Peyer's patch (tissue), 4 donors: ENCODE measurements at places on chromosomes 12 and 14. TPM values are rescaled to one million over a fixed set of nuclear protein-coding genes. Genes with fewer than 3 reads are reported as not detected.
A peak's percentile ranks its signal among the peaks of the same experiment; 100 is the strongest.

DNA sequence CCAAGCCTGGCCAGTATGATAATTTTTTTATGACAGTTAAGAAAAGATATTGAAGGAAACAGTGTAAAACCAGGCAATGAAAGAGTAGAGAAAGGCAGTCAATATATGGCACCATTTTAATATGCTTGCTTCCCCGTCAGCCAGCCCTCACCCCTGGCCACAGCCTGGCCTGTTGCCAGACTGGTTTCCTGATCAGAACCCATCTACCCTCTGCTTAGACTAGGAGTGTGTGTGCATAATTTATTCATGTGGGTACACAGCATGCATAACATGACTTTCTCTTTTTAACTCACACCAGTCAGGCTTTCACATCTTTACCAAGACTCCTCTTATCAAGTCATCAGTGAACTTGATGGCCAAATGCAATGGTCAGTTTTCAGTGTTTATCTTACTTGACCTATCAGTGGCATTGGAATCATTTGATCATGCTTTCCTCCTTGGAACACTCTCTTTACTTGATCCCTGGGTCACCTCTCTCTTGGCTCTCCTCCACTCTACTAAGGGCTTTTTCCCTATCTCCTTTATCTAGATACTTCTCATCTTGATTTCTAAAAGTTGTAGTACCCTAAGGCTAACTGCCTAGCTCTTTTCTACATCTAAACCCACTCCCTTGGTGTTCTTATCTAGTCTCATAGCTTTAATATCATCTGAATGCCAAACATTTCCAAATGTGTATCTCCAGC is 10.0 kb upstream of the GPR19 start:
- no peak overlapping the region for H3K27ac ChIP-seq
- DNase-seq: peak; percentile 81
- no peaks in the 10 kb centered on the region for H3K4me1 ChIP-seq
- no peaks in the 10 kb centered on the region for H3K36me3 ChIP-seq
- no peaks in the 10 kb centered on the region for H3K27me3 ChIP-seq

- no peak overlapping the region for H3K4me3 ChIP-seq
- no peaks in the 10 kb centered on the region for H3K27me3 ChIP-seq
- H3K27ac ChIP-seq: no peak overlapping the region
- H3K4me1 ChIP-seq: no peaks in the 10 kb centered on the region
Observed at GRCh38 chr12:12908252-12908651, 16.9 kb downstream of the GPRC5A start.

ASPG gene
- total RNA-seq: 7.4 TPM

GRCh38 chr12:24661657-24662096 is 287.2 kb downstream of the BCAT1 start:
- H3K36me3 ChIP-seq: no peaks in the 10 kb centered on the region
- no peaks in the 10 kb centered on the region for H3K4me1 ChIP-seq
- no peak overlapping the region for H3K27ac ChIP-seq
- no peaks in the 10 kb centered on the region for H3K27me3 ChIP-seq

GRCh38 chr12:125033288-125033687 is 31.9 kb upstream of the AACS start:
- no peaks in the 10 kb centered on the region for H3K4me1 ChIP-seq
- H3K36me3 ChIP-seq: no peaks in the 10 kb centered on the region
- H3K27me3 ChIP-seq: no peaks in the 10 kb centered on the region

IGFBP6 gene
- 70.2 TPM for total RNA-seq

NFATC4 gene
- total RNA-seq: 6.5 TPM

CACNA2D4 gene
- 19.3 TPM for total RNA-seq

AMN gene
- total RNA-seq: 809 TPM

SPTB gene
- not detected for total RNA-seq

SRRM4 gene
- not detected for total RNA-seq

SLCO1B1 gene
- total RNA-seq: not detected

DNA sequence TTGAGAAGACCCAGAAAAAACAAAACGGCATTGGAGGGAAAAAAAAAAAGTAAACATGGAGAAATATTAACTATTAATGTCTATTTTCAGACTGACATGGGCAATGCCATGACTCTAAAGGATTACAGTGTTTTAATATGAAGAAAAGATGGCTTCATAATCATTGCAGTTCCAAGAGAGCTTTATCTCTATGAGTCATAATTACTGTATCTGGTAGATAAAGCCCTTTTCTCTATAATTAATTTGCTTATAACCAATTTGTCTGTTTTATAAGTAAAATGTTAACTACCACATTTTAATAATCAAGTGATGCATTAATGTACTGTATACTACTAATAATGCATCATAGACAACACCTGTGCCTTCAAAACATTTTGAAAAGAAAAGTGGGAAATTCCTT is 59.7 kb downstream of the CLIP1 start:
- no peak for DNase-seq
- no peaks in the 10 kb centered on the region for H3K36me3 ChIP-seq
- H3K27me3 ChIP-seq: no peaks in the 10 kb centered on the region
- H3K4me1 ChIP-seq: no peaks in the 10 kb centered on the region

DNA sequence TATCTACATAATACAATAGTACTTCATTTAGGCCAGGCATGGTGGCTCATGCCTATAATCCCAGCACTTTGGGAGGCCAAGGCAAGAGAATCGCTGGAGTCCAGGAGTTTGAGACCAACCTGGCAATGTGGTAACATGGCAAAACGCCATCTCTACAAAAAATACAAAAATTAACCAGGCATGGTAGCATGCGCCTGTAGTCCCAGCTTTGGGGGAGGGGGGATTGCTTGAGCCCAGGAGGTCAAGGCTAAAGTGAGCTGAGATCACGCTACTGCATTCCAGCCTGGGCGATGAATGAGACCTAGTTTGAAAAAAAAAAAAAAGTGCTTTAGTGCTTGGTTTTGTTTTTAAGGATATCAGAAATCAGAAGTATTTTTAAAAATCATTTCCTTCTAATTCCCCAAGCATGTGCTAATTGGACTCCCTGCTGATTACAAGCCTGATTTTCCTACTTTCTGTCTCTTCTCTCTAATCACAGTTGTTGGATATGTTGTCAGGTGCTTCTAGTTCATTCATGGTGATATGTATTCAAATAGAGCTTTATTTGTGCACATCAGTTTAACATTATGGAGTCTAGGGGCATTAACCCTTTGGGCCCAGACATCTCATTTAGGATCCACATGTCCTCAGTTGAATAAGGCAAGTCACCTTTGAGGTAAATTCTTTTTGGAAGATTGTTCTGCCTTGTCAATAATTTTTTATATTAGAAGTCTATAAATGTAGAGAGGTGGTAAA is 7.0 kb upstream of the KRAS start:
- DNase-seq: no peak
- H3K4me3 ChIP-seq: no peak overlapping the region
- no peaks in the 10 kb centered on the region for H3K36me3 ChIP-seq
- no peak overlapping the region for H3K27ac ChIP-seq

GRCh38 chr14:36649872-36650650 is 11.6 kb upstream of the PAX9 start:
- H3K27ac ChIP-seq: no peak overlapping the region
- no peaks in the 10 kb centered on the region for H3K36me3 ChIP-seq

- no peak for DNase-seq
- H3K4me3 ChIP-seq: no peak overlapping the region
- H3K27me3 ChIP-seq: no peaks in the 10 kb centered on the region
- no peak overlapping the region for H3K27ac ChIP-seq
Observed at GRCh38 chr12:130633771-130634170, 82.3 kb downstream of the RIMBP2 start.

GRCh38 chr14:105154476-105154871 is 14.1 kb downstream of the JAG2 start:
- no peaks in the 10 kb centered on the region for H3K27me3 ChIP-seq
- no peak for DNase-seq
- no peak overlapping the region for H3K27ac ChIP-seq
- H3K4me3 ChIP-seq: no peak overlapping the region

GRCh38 chr14:72590577-72590976 is 303.3 kb downstream of the DPF3 start:
- no peaks in the 10 kb centered on the region for H3K4me1 ChIP-seq
- no peak overlapping the region for H3K4me3 ChIP-seq
- no peaks in the 10 kb centered on the region for H3K36me3 ChIP-seq
- H3K27me3 ChIP-seq: no peaks in the 10 kb centered on the region
- no peak for DNase-seq

VSIG10 gene
- total RNA-seq: 165 TPM

GRCh38 chr12:981961-982360 is 9.1 kb upstream of the ERC1 start:
- no peaks in the 10 kb centered on the region for H3K4me1 ChIP-seq
- no peaks in the 10 kb centered on the region for H3K36me3 ChIP-seq
- no peak for DNase-seq
- H3K4me3 ChIP-seq: no peak overlapping the region
- H3K27ac ChIP-seq: no peak overlapping the region

DNA sequence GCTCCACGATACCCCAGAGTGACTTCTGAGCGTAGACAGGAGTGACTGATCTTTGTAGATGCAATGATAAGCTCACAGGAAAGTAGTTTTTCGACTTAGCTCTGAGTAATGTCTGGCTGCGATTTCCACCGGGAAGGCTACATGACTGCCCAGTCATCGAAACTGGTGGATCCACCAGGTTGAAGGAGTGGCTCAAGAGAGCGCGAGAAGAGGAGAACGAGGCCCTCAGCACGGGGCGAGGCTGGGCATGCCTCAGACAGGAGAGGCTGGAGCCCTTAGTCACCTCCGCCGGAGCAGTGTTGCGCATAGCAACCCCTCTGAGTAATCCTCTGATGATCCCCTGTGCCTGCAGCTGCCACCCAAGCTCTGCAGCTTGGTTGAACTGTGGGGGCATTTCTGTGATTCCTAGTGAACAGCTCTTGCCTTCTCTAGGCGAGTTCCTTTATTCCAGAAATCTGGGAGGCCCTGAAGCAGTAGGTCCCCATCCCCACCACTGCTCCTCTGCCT is 25.6 kb downstream of the ELK3 start:
- H3K36me3 ChIP-seq: no peaks in the 10 kb centered on the region
- no peak overlapping the region for H3K27ac ChIP-seq
- no peaks in the 10 kb centered on the region for H3K4me1 ChIP-seq
- H3K4me3 ChIP-seq: no peak overlapping the region
- no peaks in the 10 kb centered on the region for H3K27me3 ChIP-seq

TAMALIN gene
- 112 TPM for total RNA-seq

RPL10L gene
- 5.7 TPM for total RNA-seq

- H3K36me3 ChIP-seq: no peaks in the 10 kb centered on the region
- no peaks in the 10 kb centered on the region for H3K4me1 ChIP-seq
- DNase-seq: no peak
- no peaks in the 10 kb centered on the region for H3K27me3 ChIP-seq
Observed at GRCh38 chr14:56244138-56244789, 126.1 kb downstream of the PELI2 start.

GRCh38 chr12:25701290-25701689 is 148.2 kb upstream of the LMNTD1 start:
- no peaks in the 10 kb centered on the region for H3K4me1 ChIP-seq
- no peaks in the 10 kb centered on the region for H3K36me3 ChIP-seq
- no peak overlapping the region for H3K4me3 ChIP-seq
- no peak for DNase-seq
- no peak overlapping the region for H3K27ac ChIP-seq
- H3K27me3 ChIP-seq: no peaks in the 10 kb centered on the region

GRCh38 chr12:19575337-19576243 is 136.3 kb downstream of the AEBP2 start:
- no peak for DNase-seq
- no peaks in the 10 kb centered on the region for H3K4me1 ChIP-seq
- no peak overlapping the region for H3K4me3 ChIP-seq
- no peaks in the 10 kb centered on the region for H3K36me3 ChIP-seq

- no peaks in the 10 kb centered on the region for H3K27me3 ChIP-seq
- no peaks in the 10 kb centered on the region for H3K4me1 ChIP-seq
- no peak overlapping the region for H3K27ac ChIP-seq
Observed at GRCh38 chr14:30295980-30296379, 263.0 kb upstream of the G2E3 start.

MYF6 gene
- not detected for total RNA-seq

GRCh38 chr14:24425704-24426103 is 3.8 kb downstream of the CBLN3 start:
- peaks cover 11% of the 10 kb centered on the region for H3K4me1 ChIP-seq
- peak overlapping the region; percentile 99 for H3K27ac ChIP-seq
- no peaks in the 10 kb centered on the region for H3K36me3 ChIP-seq
- no peak for DNase-seq

MIPOL1 gene
- 42.1 TPM for total RNA-seq

DNA sequence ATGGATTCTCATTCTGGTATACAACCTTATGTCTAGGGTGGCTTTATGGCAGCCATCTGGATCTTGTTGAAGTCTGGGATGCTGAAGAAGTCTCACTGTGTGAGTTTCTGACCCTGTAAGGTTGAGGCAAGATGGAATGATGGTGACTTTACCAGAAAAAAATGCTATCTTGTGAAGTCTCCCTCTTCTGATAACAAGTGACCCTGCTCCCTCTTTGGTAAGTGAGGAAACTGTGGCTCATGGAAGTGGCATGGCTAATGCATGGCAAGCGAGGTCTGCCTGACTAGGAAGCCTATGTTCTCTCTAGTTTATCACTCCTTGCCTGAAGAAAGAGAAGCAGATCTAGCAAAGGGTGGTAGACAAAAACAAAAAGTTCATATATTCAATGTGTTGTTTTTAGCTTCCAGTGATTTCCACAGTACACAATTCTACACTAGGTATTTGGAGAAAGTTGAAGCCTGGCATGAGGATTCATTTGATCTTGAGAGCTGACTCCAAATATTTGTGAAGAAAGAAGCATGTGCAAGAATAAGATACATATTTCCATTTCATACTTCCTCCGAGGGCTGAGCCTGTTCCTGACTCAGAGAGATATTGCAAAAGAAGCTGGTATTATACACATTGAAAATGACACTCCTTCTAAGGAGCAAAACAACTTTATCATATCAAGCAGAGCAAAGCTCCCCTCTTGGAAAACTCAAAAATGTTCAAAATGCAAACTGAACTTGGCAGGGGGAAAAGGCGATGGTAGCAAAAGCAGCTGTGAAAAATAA is 63.6 kb downstream of the HELB start:
- DNase-seq: no peak
- H3K36me3 ChIP-seq: no peaks in the 10 kb centered on the region
- H3K27me3 ChIP-seq: no peaks in the 10 kb centered on the region
- H3K27ac ChIP-seq: no peak overlapping the region
- no peaks in the 10 kb centered on the region for H3K4me1 ChIP-seq

- H3K4me3 ChIP-seq: no peak overlapping the region
- H3K4me1 ChIP-seq: no peaks in the 10 kb centered on the region
- H3K27ac ChIP-seq: no peak overlapping the region
- no peaks in the 10 kb centered on the region for H3K36me3 ChIP-seq
Observed at GRCh38 chr12:109389146-109389545, 41.4 kb downstream of the MYO1H start.

JAG2 gene
- total RNA-seq: 33.0 TPM

- DNase-seq: no peak
- H3K27ac ChIP-seq: no peak overlapping the region
- peaks cover 75% of the 10 kb centered on the region for H3K36me3 ChIP-seq
- H3K27me3 ChIP-seq: no peaks in the 10 kb centered on the region
- H3K4me1 ChIP-seq: no peaks in the 10 kb centered on the region
Observed at GRCh38 chr14:99401621-99402284, 78.9 kb downstream of the SETD3 start.
